Activated CD8-positive, alpha-beta T cell treated with anti-CD3 and anti-CD28 coated beads, Interleukin-2, amount 10 ng/mL, durations not matched to agents 7 days and 5 days (primary cell): ENCODE measurements at places on chromosomes 13 and 19. TPM values are rescaled to one million over a fixed set of nuclear protein-coding genes. Genes with fewer than 3 reads are reported as not detected.

- no peaks in the 10 kb centered on the region for H3K36me3 ChIP-seq
- DNase-seq = no peak
- H3K4me3 ChIP-seq = no peak overlapping the region
These were observed 200.6 kb downstream of the TEX29 start for GRCh38 chr13:111521030-111521429.

DNA sequence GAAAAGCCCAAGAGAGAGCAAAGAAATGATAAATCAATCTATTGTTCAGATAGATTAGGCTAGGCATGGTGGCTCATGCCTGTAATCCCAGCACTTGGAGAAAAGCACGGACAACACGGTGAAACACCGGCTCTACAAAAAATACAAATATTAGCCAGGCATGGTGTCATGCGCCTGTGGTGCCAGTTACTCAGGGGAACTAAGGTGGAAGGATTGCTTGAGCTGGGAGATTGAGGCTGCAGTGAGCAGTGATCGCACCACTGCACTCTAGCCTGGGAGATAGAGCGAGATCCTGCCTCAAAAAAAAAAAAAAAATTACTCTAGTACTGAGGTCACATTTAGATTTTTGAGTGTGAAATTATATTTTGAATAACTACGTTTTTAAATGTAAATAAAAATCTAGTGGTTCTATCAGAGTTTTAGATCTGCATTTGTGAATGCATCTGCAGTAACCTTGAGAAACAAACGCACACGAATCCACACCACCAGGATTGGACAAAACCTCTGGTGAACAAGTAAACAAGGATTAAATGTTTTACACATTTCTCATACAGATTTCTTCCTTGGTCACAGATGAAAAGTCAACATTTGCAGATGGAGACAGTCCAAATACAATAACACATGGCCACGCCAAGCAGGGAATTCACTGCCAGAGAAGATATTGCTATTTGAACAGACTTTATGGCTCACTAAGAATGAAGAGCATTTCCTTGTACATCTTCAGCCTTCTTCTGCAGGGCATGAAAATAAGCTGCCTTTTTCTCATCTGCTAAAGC lies 917.6 kb downstream of the PCDH9 start:
- H3K27me3 ChIP-seq = no peaks in the 10 kb centered on the region
- H3K36me3 ChIP-seq = no peaks in the 10 kb centered on the region
- H3K27ac ChIP-seq = no peak overlapping the region

- no peaks in the 10 kb centered on the region for H3K27me3 ChIP-seq
- no peak for DNase-seq
- no peaks in the 10 kb centered on the region for H3K4me1 ChIP-seq
- H3K4me3 ChIP-seq = no peak overlapping the region
- no peaks in the 10 kb centered on the region for H3K36me3 ChIP-seq
These were observed 314.4 kb upstream of the NBEA start for GRCh38 chr13:34627509-34628208.

DNA sequence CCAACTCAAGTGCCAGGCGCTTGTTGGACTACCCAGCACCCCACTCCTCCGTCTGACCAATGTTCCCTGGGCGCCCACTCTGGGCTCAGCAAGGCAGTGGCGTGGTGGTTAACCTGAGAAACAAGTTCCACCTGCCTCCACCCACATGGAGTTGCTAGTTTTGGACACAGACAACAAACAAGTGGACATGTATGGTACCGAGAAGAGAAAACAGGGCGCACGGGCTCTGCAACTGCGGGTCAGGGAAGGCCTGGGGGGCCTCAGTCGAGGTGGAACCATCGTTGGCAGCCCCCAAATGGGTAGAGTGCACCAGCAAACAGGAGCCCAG lies 2.5 kb downstream of the MIER2 start:
- H3K36me3 ChIP-seq = peaks cover 28% of the 10 kb centered on the region
- H3K4me1 ChIP-seq = peaks cover 55% of the 10 kb centered on the region
- H3K4me3 ChIP-seq = no peak overlapping the region

DNA sequence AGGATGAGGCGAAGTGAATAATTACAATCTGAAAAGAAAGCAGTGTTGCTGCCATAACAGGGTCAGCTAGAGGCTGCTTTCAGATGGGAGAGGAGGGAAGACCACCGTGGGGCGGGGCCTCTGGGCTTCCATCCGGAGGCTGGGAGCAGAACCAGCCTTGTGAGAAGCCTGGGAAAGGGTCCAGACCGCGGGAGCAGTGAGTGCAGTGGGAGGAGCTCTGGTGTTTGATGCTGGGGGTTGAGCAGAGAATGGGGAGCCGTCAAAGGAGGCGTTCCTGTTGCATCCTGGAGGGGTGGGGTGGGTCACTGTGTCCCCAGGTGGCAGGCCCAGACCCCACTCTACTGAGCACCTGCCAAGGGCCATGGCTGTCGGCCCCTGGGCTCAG lies 18.1 kb downstream of the NKPD1 start:
- H3K27ac ChIP-seq = peak overlapping the region; percentile 6
- H3K36me3 ChIP-seq = peaks cover 9% of the 10 kb centered on the region
- no peaks in the 10 kb centered on the region for H3K4me1 ChIP-seq
- H3K4me3 ChIP-seq = no peak overlapping the region
- no peak for DNase-seq

DNA sequence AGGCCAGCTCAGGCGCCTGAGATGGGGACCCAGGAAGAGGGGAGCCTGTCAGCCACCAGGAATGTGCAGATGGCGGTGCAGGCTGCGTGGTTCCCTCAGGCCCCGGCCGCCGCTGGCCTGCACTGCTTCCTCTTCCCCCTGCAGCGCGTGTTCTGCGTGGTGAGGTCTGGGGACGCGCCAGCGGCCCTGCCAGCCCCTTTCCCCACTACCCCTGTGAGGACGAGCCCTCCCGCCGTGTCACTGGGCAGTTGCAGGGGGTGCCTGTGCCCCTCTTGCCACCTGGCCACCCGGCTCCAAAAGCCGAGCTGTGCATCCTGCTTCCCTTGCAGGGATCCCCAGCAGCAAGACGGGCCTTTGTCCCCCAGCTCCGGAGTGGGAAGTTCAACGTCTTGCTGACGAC lies 58.4 kb downstream of the SMARCA4 start:
- no peaks in the 10 kb centered on the region for H3K27me3 ChIP-seq
- peaks cover 36% of the 10 kb centered on the region for H3K36me3 ChIP-seq
- no peak for DNase-seq
- no peak overlapping the region for H3K4me3 ChIP-seq
- peaks cover 11% of the 10 kb centered on the region for H3K4me1 ChIP-seq

- H3K4me1 ChIP-seq = no peaks in the 10 kb centered on the region
- DNase-seq = no peak
- H3K27ac ChIP-seq = no peak overlapping the region
- no peaks in the 10 kb centered on the region for H3K36me3 ChIP-seq
These were observed 59.7 kb upstream of the TNFRSF19 start for GRCh38 chr13:23510544-23510916.

DNA sequence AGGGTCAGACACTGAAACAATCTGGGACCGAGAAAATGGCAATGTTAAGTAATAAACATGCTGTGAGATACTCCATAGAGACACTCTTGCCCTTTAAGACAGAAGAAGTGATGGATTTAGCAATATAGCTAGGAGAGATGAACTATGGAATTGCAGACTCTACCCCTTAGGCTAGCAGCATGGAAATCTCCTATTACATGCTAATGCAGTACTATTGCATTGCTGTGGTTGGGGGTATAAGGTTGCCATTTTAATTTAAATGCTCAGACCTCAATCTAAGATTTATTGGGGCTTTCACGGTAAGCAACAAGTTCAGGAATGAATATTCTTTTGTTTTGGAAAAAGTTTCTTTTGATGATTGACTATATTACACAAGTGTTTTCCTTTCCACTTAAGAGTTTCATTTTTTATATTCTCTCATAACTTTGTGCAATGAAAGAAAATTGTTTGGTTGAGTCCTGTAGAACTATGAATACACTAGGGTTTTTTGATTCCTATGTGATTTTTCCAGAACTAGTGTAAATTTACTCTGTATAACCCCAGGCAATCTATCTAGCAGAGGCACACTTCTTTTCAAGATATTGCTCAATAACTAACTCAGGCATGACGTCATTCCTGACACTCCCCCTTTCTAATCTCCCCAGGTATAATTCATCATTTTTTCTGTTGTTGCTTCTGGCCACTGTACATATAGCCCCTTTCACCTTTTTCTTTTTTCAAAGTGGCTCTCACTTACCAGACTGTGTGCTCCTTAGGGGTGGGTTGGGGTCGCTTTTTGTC lies 394.7 kb upstream of the KLF12 start:
- H3K4me1 ChIP-seq = no peaks in the 10 kb centered on the region
- H3K36me3 ChIP-seq = no peaks in the 10 kb centered on the region
- no peaks in the 10 kb centered on the region for H3K27me3 ChIP-seq
- no peak overlapping the region for H3K27ac ChIP-seq

- no peak overlapping the region for H3K4me3 ChIP-seq
- H3K36me3 ChIP-seq = no peaks in the 10 kb centered on the region
- no peak for DNase-seq
These were observed 18.0 kb upstream of the C1QTNF9B start for GRCh38 chr13:23915308-23915707.

- no peaks in the 10 kb centered on the region for H3K4me1 ChIP-seq
- H3K27me3 ChIP-seq = no peaks in the 10 kb centered on the region
- no peak for DNase-seq
These were observed 296.1 kb downstream of the PCDH9 start for GRCh38 chr13:66933994-66934393.

GRCh38 chr13:71474936-71475335 lies 392.1 kb downstream of the DACH1 start:
- H3K4me3 ChIP-seq = no peak overlapping the region
- H3K27ac ChIP-seq = no peak overlapping the region
- H3K4me1 ChIP-seq = no peaks in the 10 kb centered on the region
- DNase-seq = no peak
- H3K36me3 ChIP-seq = no peaks in the 10 kb centered on the region
- no peaks in the 10 kb centered on the region for H3K27me3 ChIP-seq

- no peak overlapping the region for H3K4me3 ChIP-seq
- no peak for DNase-seq
- H3K27me3 ChIP-seq = no peaks in the 10 kb centered on the region
- H3K27ac ChIP-seq = no peak overlapping the region
These were observed 826.0 kb upstream of the PRR20A start for GRCh38 chr13:56314765-56315164.

- no peak for DNase-seq
- H3K4me3 ChIP-seq = no peak overlapping the region
- H3K27ac ChIP-seq = no peak overlapping the region
- H3K4me1 ChIP-seq = peaks cover 9% of the 10 kb centered on the region
- H3K36me3 ChIP-seq = peaks cover 2% of the 10 kb centered on the region
- H3K27me3 ChIP-seq = no peaks in the 10 kb centered on the region
These were observed 67.7 kb upstream of the RAP2A start for GRCh38 chr13:97366172-97366688.

GRCh38 chr19:48302600-48302959 lies 22.8 kb upstream of the EMP3 start:
- no peaks in the 10 kb centered on the region for H3K27me3 ChIP-seq
- no peak for DNase-seq
- H3K27ac ChIP-seq = no peak overlapping the region
- H3K4me1 ChIP-seq = no peaks in the 10 kb centered on the region

DNA sequence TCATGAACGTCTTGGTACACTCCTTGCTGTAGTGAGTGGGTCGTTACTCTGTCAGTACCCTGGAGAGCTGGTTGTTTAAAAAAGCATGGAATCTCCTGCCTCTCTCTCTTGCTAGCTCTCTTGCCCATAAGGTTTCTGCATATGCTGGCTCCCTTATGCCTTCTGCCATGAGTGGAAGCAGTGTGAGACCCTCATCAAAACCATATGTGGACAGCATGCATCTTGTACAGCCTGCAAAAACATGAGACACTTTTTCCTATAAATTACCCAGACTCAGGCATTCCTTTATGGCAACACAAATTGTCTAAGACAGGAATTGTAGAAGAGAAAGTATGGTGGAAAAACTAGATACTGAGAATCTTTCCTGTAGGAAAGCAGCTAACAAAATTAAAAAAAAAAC lies 516.3 kb downstream of the SLITRK6 start:
- no peak for DNase-seq
- no peak overlapping the region for H3K4me3 ChIP-seq
- no peaks in the 10 kb centered on the region for H3K36me3 ChIP-seq
- no peaks in the 10 kb centered on the region for H3K27me3 ChIP-seq
- no peak overlapping the region for H3K27ac ChIP-seq

GRCh38 chr19:39125199-39125553 lies 410 bp upstream of the PAK4 start:
- peak overlapping the region; percentile 97 for H3K4me3 ChIP-seq
- peaks cover 2% of the 10 kb centered on the region for H3K27me3 ChIP-seq
- H3K27ac ChIP-seq = peak overlapping the region; percentile 64
- no peak for DNase-seq

DNA sequence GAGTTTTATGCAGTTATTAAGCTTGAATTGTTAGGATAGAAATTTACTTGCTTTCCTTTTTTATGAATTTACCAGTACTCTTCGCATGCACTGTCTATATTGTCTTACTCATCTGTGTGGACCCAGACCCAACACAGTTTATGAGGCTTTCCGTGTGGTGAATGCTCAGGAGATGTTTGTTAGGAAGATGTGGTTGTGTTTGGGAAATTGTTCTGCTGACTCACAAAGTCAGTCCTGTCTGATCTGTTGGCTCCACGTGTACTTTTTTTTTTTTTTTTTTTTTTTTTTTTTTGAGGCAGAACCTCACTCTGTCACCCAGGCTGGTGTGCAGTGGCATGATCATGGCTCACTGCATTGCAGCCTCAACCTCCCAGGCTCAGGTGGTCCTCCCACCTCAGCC lies 532.5 kb downstream of the LMO7 start:
- no peak for DNase-seq
- H3K27me3 ChIP-seq = no peaks in the 10 kb centered on the region
- H3K36me3 ChIP-seq = no peaks in the 10 kb centered on the region
- no peak overlapping the region for H3K27ac ChIP-seq
- no peak overlapping the region for H3K4me3 ChIP-seq

GRCh38 chr13:88623150-88623549 lies 952.0 kb downstream of the SLITRK5 start:
- H3K4me1 ChIP-seq = peaks cover 14% of the 10 kb centered on the region
- no peaks in the 10 kb centered on the region for H3K27me3 ChIP-seq
- no peak for DNase-seq
- no peak overlapping the region for H3K27ac ChIP-seq
- peaks cover 2% of the 10 kb centered on the region for H3K36me3 ChIP-seq

GRCh38 chr13:110227864-110228643 lies 78.9 kb downstream of the COL4A1 start:
- H3K27me3 ChIP-seq = peaks cover 10% of the 10 kb centered on the region
- no peak overlapping the region for H3K27ac ChIP-seq
- H3K4me3 ChIP-seq = no peak overlapping the region
- no peak for DNase-seq
- H3K36me3 ChIP-seq = no peaks in the 10 kb centered on the region
- H3K4me1 ChIP-seq = no peaks in the 10 kb centered on the region

The ZNF492 gene
- total RNA-seq = 2.2 TPM

The MAST1 gene
- 0.89 TPM for total RNA-seq

The SPTBN4 gene
- 0.47 TPM for total RNA-seq

The CEACAM3 gene
- not detected for total RNA-seq

The ZNF793 gene
- 4.7 TPM for total RNA-seq

The KLHL1 gene
- not detected for total RNA-seq

The SBSN gene
- total RNA-seq = not detected

The MUC16 gene
- total RNA-seq = under 0.01 TPM

The ZNF546 gene
- 4.9 TPM for total RNA-seq

The ZNF709 gene
- 3.1 TPM for total RNA-seq
